ENCODE measurements at places on chromosomes 4 and X. TPM values are rescaled to one million over a fixed set of nuclear protein-coding genes. Genes with fewer than 3 reads are reported as not detected.

GRCh38 chr4:186013419-186014186 is 55.4 kb upstream of the TLR3 start:
- DNase-seq: no peak

GRCh38 chr4:113888006-113888405 is 91.4 kb downstream of the ARSJ start:
- DNase-seq: no peak

GRCh38 chr4:21202959-21203358 is 502.7 kb downstream of the PACRGL start:
- DNase-seq: no peak

Gene RTL3
- not detected for total RNA-seq

Gene SLC6A14
- not detected for total RNA-seq

Measured in H4 (cell line).